ENCODE measurements at places on chromosomes 1 and 21. TPM values are rescaled to one million over a fixed set of nuclear protein-coding genes. Genes with fewer than 3 reads are reported as not detected.

NEXN gene
- 0.45 TPM for total RNA-seq

S100A13 gene
- total RNA-seq = 11.0 TPM

IRF2BP2 gene
- total RNA-seq = 43.8 TPM

C1orf87 gene
- not detected for total RNA-seq

- no peak for DNase-seq
Observed at GRCh38 chr1:195745189-195746010, 862.8 kb downstream of the KCNT2 start.

GRCh38 chr1:110472546-110472945 is 21.6 kb downstream of the PROK1 start:
- no peak for DNase-seq

DNA sequence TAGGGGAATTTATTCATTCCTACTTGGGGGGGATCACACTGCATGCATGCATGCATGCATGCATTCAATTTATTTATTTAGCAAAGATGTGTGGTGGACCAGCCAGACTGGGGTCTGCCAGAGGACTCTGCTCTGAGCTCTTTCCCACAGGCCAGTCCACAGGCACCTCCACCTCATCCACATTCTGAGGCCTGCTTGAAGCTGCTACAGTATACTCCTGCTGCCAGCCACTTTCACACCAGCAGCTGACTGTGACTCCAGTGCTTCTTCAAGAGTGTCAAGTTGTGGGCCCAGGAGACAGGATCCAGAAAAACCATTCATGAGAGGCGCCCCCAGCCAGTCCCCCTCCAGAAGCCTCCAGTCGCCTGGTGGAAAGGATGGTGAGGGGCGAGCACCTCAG is 30.9 kb downstream of the SSBP3 start:
- no peak for DNase-seq

GRCh38 chr1:100358210-100358609 is 5.9 kb downstream of the CDC14A start:
- DNase-seq = peak; percentile 37

- DNase-seq = no peak
Observed at GRCh38 chr1:160979286-160979685, 24.7 kb upstream of the ITLN2 start.
